ENCODE measurements at places on chromosomes 2 and 18.

GRCh38 chr2:205660521-205661124 is 21.7 kb upstream of the NRP2 start:
- no peak for DNase-seq

GRCh38 chr2:180730976-180731375 is 249.4 kb upstream of the UBE2E3 start:
- DNase-seq = no peak

DNA sequence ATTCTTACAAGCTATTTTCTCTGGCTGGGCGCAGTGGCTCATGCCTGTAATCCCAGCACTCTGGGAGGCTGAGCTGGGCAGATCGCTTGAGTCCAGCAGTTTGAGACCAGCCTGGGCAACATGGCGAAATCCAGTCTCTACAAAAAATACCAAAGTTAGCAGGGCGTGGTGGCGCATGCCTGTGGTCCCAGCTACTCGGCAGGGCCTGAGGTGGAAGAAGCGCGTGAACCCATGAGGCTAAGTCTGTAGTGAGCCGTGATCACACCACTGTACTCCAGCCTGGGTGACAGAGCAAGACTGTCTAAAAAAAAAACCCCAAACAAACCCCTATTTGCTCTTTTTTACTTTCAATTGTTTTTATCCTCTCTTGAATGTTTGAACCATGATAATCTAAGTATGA is 37.0 kb downstream of the PPP4R1 start:
- no peak for DNase-seq

- DNase-seq = no peak
Observed at GRCh38 chr2:182870227-182870626, 3.8 kb upstream of the FRZB start.

DNA sequence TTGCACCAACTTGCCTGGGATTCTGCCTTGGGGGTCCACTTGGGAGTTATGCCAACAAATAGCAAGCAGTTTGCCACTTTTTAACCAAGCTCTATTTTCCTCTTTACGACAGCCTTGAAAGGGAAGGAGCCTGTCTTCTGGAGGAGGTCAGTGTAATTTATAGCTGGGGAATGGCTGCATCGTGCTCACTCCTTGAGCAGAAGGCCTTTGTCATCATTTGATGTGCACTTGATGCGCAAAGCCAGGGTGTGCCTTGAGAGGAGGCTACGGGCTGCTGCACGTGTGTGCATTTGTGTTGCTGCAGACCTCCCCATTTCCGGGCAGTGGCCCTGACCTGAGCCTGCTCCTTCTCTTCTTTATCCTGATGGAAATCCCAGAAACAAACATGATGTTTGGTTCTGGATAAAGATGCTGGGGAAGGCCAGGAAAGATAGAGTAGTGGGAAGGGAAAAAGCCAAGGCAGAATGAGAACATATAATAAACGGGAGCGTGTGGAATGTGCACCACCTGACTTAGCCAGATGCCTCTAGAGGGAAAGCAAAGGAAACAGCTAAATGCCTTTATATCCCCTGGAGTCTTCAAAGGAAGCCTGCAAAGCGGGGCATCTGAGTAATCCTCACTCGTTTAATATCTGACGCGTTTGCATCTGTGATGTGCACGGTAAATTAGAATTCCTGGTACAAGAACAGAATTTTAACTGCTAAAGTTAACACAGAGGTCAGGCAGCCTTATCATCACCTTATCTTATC is 68.3 kb upstream of the ZNF521 start:
- DNase-seq = no peak

- no peak for DNase-seq
Observed at GRCh38 chr2:111094691-111095090, 26.0 kb upstream of the BCL2L11 start.

GRCh38 chr18:3615374-3615985 is 165.5 kb downstream of the TGIF1 start:
- no peak for DNase-seq

- DNase-seq = no peak
Observed at GRCh38 chr2:102520801-102521200, 47.8 kb downstream of the SLC9A4 start.

GRCh38 chr2:174436351-174436750 is 40.8 kb downstream of the SCRN3 start:
- no peak for DNase-seq

- DNase-seq = no peak
Observed at GRCh38 chr2:1687254-1687653, 57.1 kb downstream of the PXDN start.
